Hindlimb muscle (tissue), 1 donor: ENCODE measurements at places on chromosomes 3 and 15. TPM values are rescaled to one million over a fixed set of nuclear protein-coding genes. Genes with fewer than 3 reads are reported as not detected.

NMNAT3 gene
- 4.0 TPM for polyA plus RNA-seq

C3orf52 gene
- polyA plus RNA-seq: 3.0 TPM

POLR2M gene
- 35.7 TPM for polyA plus RNA-seq

ILDR1 gene
- 0.49 TPM for polyA plus RNA-seq

KLF15 gene
- 1.6 TPM for polyA plus RNA-seq

- peak; percentile 72 for DNase-seq
Observed at GRCh38 chr3:57007521-57008460, 52.7 kb upstream of the SPATA12 start.

- no peak for DNase-seq
Observed at GRCh38 chr15:79394231-79394630, 37.9 kb upstream of the MINAR1 start.

DNA sequence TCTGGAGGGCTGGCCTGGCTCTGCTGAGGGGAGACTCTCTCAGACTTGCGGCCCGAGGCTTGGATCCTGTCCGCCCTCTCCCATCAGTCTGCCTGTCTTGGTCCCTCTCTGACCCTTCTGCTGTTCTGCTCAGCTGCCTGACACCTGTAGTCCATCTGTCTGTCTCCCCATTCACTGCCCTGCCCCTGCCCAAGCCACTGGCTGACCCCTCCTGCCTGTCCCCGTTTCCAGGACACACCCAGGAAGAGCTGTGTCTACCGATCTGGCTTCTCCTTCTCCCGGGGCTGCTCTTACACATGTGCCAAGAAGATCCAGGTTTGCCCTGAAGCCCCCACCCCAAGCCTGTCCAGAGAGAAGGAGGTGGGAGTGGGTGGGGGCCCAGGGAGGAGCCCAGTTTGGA, 18.5 kb downstream of the NT5DC2 start:
- DNase-seq: no peak

DNA sequence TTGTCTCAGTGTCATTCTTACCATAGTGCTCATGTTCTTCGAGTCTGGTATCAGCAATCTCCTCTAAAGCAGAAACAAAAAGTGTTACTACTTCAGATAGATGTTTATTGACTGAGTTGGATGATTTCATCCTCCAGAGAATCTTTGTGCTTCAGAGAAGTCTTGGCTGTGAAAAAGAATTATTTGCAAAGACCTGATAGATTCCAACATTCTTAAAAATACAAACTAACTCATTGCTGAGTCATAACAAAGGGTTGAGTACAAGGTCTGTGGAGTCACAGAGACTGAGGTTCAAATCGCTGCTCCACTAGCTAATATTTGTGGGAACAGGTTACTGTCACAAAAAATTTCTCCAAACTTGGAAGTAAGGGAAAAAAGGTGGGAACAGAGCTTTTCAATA, 9.0 kb upstream of the STRIT1 start:
- DNase-seq: no peak

- no peak for DNase-seq
Observed at GRCh38 chr3:29227307-29227706, 53.6 kb upstream of the RBMS3 start.

GRCh38 chr3:198032039-198032936, 72.3 kb downstream of the LMLN start:
- no peak for DNase-seq

- DNase-seq: no peak
Observed at GRCh38 chr3:134136604-134137003, 106.9 kb upstream of the SLCO2A1 start.

DNA sequence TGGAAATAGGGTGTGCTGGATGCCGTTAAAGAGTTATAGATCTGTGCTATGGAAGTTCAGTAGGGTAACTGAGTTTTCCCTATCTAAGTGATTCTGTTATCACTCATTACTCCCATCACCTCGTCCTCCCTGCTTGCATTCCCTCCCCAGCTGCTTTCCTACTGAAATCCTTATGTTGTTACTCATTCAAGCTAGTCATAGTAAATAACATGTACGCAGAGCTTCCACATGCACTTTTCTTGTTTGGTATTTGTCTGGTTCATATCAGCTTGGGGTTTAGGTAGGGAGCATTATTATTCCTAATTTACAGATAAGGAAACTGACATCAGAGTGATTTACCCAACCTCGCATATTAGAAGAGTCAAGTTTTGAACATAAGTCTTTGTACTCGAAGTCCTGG, 135.1 kb downstream of the HCN4 start:
- DNase-seq: no peak

DNA sequence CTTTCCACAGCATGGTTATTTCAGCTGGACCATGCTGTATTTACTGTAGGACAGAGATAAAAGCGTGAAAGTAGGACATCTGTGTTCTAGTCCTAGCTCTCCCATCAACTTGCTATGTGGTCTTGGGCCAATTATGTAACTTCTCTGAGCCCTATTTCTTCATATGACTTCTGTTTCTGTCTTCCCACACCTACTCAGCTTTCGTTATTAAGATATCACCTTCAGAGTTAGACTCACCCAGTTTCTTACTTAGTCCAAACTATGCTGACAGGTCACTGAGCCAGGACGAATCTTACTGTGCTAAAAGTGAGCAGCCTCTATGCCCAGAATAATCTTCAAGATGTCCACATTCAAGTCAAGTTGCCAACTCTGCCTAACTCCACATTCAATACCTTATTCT, 283.7 kb downstream of the IL5RA start:
- no peak for DNase-seq

GRCh38 chr15:79184465-79184892, 93.9 kb upstream of the RASGRF1 start:
- peak; percentile 57 for DNase-seq

DNA sequence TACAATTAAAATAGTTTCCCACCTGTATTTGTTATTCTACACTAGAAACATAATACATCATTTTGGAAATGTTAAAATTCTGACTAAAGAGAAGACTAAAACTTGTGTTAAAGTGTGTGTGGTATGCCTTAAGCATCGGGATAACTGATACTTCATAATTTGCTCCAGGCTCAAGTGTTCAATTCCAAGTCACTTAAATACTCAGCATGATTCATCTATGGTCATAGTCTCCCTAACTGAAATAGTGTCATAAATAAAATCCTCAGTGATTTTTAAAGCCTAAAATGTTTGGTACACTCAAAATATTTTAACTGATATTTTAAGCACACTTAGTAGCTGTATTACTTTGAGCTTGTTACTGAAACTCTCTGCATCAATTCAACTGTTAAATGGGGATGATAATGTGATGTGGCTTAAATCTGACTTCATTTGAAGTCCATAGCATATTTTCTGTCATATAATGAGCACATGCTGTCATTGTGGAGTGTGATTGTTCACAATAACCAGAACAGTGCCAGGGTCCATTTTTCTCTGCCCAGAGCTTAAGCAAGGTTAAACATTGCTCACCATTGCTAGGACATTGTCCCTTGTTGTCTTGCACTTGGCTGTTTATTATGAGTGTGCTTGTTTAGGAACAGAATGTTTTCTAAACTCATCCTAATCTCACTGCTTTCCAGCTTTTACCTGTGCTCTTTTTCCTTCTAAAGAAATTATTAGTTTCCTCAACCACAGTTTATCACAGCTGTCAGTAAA, 122.2 kb downstream of the KLHL25 start:
- no peak for DNase-seq
